Mesenchymal stem cell (in vitro differentiated cells and primary cell): ENCODE measurements at places on chromosomes 4 and X.

DNA sequence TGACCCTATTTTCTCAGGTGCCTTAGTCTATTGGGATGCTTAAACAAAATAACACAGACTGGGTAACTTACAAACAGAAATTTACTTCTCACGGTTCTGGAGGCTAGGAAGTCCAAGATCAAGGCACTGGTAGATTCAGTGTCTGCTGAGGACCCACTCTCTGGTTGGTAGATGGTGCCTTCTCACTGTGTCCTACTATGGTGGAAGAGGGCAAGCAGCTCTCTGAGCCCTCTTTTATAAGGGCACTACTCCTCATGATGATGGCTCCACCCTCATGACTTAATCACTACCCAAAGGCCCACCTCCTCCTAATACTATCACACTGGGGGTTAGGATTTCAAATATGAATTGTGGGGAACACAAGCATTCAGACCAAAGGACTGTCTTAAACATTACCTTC lies 11.8 kb downstream of the SMIM14 start:
- DNase-seq: no peak

DNA sequence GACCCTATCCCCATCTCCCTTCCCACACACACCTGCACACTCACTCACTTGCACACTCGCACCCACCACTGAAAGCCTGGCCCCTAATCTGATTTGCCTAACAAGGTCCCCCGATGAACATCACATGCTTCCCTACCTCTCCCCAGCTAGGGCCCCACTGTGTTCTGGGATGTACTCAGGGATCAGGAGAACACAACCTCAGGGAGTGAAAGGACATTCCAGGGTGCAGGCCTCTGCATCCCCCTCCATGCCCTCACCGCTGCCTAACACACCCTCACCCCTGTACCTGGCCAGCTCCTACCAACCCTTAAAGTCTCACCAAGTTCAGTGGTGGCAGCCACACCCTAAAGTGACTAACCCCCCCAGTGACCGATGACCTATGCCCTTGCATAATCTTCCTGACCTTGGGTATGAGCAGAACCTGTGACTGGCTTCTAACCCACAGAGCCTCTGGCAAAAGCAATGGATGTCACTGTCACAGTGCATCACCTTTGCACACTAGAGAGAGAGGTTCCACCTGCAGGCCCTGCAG lies 2.4 kb upstream of the AFAP1 start:
- DNase-seq: no peak

DNA sequence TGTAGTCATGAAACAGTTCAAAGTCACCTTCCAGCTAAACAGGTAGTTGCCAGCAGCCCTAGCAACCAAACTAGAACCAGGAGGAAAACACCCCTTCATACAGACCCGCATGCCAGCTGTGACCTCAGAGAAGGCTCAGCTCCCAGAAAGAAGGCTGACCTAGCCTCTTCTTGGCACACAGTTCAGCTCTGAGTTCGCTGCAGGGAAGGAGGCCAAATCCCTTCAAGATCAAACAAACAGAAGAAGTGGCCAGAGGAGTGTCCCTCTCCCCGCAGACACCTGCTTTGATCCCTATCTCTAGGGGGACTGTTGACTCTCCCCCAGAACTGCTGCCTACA lies 56.0 kb downstream of the HADH start:
- no peak for DNase-seq

- peak; percentile 77 for DNase-seq
These were observed 30.3 kb upstream of the UTP14A start for GRCh38 chrX:129875669-129876068.

- DNase-seq: no peak
These were observed 36.0 kb upstream of the CD38 start for GRCh38 chr4:15742083-15742582.

- DNase-seq: peak; percentile 17
These were observed 114.8 kb upstream of the MAP9 start for GRCh38 chr4:155491336-155492120.

GRCh38 chrX:50668860-50669259 lies 145.1 kb downstream of the SHROOM4 start:
- no peak for DNase-seq

- DNase-seq: peak; percentile 76
These were observed 7.7 kb downstream of the GAK start for GRCh38 chr4:924107-925096.

DNA sequence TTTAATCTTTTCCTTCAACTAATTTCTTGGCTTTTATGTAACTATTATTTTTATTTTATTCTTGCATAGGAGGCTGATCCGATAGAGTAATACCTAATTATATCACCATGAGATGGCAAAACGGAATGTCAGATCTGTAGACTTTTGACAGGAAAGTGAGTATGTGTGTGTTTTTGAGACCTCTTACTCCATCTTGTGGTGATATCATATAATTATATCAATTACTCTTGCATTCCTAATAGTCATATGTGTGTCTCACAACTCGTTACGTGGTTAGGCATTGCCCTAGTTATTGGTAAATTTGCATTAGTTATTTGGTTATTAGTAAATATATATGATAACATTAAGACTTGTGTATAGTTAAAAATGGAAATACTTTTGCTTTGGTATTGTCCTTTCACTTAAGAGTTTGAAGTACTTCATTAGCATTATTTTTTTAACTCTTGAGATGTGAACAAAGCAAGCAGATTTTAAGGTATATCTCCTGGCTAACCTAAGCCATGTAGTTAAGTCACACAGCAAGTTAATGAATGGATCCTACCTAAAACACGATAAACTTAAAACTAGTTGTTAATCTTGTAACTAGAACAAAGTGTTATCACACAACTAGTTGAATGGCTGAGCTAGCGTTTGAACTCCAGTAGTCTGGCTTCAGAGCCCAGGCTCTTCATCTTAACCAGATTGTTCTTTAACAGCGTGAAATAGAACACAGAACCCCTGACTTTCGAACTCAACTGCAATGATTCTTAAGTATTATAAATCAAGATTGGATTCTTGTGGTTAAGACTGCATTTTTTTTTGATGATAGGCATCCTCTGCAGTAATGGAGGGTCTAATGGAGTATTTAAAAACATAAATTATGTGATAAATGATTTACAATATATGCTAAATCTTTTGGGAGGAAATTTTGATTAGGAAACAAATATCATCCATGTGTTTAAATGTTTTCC lies 67.1 kb downstream of the PGRMC2 start:
- DNase-seq: peak; percentile 83

DNA sequence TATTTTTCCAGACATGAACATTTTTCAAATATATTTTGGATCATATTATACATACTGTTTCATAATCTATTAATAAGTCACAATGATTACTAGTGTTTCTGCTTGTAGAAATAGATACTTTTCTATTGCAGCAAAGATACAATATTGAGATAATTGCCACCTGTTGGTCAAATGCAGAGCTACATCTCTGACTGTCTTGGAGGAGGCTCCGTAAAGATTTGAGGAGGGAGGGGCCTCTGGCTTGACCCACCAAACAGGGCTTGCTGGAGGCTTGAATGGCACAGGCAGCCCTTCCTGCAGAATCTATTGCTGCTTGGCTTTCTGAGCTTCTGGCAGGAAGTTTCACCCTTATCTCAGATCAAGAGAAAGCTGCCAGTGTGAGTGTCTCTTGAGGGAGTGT lies 99.3 kb upstream of the ARMCX2 start:
- DNase-seq: peak; percentile 52

DNA sequence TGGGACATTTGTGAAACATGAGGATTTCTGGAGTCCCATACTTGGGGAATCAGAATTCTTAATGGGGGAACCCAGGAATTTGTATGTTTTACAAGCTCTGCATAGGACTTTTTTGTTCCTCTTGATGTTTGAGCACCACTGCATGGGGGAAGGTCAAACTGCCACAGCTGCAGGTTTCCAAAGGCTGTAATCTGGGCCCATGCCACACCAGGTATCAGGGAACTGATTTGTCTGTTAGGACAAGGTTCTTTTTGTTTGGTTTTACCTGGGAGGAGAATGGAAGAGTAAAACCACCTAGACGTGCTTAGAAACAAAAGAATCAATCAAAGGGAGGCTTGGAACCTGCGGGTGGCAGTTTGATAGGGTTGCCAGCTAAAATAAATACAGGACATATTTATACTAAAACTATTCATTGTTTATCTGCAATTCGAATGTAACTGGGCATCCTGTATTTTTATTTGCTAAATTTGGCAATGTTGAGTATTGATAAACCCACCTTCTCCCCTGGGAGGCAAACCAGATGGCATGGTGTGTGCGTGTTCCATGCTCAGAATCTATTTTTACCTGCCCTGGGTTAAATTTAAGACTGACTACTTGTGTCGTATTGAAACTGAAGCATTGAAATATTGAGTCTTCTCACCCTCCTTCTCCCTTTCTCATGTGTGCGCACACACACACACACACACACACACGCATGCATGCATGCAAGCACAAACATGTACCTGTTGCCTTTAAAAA lies 63.7 kb downstream of the TMEM164 start:
- no peak for DNase-seq

- DNase-seq: no peak
These were observed 7.1 kb downstream of the SMIM9 start for GRCh38 chrX:154827194-154828015.

DNA sequence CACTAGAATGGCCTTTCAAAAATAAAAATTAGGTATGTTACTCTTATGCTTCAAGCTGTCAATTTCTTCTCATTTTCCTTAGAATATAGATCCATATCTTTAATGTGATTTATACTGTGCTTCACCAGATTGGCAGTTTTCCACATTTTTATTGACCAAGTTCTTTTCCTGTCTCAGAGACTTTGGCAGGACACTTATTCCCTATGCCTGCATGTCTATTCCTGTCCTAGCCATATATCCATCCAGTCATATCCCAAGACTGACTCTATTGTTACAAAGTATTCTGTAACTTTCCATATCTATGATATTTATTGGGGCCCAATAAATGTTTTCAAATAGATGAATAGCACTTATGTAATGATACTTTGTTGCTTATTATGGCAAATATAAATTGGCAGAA lies 450.7 kb downstream of the GASK1B start:
- DNase-seq: no peak

DNA sequence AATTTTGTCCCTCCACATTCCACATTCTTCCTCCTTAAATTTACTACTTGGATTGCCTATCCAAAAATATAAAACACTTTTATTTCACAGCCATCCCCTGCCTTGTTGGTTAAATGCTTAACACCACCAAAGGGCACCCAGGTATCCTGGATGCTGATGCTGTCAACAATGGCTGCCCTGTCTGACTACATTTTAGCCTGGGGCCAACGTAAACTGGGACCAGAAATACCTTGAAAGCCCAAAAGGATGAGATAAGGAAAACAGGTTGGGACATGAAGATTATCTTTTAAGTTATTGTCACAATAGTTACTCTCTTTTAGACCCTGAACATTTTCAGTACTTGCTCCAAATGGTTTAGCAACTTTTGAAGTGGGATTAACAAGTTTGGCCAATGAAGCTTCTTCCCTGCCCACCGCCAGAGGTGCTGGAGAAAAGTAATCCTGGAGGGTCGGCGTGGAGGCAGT lies 775 bp upstream of the YIPF6 start:
- DNase-seq: peak; percentile 76

DNA sequence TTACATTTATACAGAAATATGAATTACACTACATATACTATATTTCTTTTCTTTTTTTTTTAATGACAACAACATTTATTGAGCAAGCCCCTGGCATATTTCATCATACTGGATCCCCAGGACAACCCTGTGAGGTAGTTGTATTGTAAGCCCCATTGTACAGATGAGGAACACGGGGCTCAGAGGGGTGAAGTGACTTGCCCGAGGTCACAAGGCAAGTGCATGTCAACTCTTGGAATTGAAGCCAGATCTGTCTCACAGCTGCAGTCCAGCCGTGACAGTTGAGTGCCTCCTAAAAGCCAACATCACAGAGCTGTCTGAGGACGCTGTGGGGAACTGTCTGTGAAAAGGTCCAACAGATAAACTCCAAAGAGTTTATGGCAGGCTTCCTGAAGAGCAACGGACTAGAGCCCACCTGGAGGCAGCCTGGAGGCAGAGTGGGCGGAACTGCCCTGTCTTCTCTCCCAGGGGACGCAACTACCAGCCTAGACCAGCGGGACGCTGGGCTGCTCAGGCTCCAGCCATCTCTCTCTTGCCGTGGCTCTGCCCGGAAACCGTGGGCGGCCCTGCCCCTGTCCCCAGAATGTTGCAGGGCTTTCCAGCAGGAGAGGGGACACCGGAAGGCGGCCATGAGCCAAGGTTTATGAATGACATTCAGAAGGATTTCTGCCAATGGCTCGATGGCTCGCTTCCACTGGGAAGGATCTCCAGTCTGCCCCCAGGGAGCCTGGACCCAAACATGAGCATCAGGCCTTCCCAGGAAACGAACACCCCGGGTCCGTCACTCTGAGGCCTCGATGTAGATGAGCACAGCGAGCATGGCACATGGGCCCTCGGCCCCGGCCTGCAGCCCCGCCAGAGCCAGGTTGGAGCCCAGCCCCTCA lies 50.1 kb downstream of the CFAP299 start:
- DNase-seq: no peak

- no peak for DNase-seq
These were observed 514.0 kb upstream of the SMIM31 start for GRCh38 chr4:164239976-164240375.

- peak; percentile 14 for DNase-seq
These were observed 20.8 kb upstream of the PRPS2 start for GRCh38 chrX:12770440-12770839.

- DNase-seq: no peak
These were observed 904.9 kb downstream of the CENPC start for GRCh38 chr4:66640233-66640990.

- DNase-seq: peak; percentile 26
These were observed 10.9 kb downstream of the DLG3 start for GRCh38 chrX:70455366-70456202.

DNA sequence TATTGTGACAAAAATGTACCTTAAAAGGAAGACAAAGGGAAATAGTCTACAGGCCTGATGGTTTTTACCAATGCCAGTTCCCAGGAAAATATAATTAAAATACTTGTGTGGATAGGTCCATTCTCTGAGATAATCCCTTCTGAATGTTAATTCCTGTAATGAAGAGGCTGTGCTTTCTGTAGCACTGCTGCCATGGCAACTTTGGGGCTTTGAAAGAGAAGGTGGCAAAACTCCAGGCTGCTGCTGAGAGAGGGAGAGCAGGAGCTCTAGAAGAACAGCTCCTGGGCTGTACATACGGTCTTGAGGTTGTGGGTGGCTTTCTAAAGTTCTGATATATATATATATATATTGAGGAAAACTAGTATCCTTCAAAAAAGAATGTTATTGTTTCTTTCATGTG lies 125.4 kb downstream of the PDLIM5 start:
- DNase-seq: peak; percentile 80

DNA sequence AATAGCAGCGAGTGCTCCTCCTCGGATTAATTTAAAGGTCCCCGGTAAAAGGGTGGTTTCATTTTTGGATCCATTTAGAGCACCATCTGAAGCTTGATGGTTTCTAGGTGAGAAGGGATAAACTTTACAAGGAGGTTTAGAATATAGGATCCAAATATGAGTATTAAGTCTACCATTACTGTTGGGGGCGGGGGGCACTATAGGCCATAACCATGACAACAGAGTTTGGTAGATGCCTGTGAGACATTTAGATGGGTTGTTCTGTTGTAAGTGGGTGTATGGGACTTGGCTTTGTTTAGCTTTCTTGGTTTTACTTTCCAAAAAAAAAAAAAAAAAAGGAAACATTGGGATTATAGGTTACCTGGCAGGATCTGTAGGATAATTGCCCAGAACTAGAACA lies 92.7 kb downstream of the TENT5D start:
- DNase-seq: no peak

GRCh38 chr4:96375367-96375766 lies 535.5 kb downstream of the PDHA2 start:
- DNase-seq: no peak
